Neural cell (in vitro differentiated cells): ENCODE measurements at places on chromosomes 5 and 9. TPM values are rescaled to one million over a fixed set of nuclear protein-coding genes. Genes with fewer than 3 reads are reported as not detected.

Gene PRDM12
- 0.17 TPM in 1 of 2 replicates, not detected in the other for polyA plus RNA-seq

Gene SOHLH1
- not detected in 2 replicates for polyA plus RNA-seq

Gene TCOF1
- 6.5 and 8.5 TPM in 2 replicates for polyA plus RNA-seq

Gene PCDHGA12
- polyA plus RNA-seq = 0.11 and 0.56 TPM in 2 replicates
